ENCODE measurements at places on chromosomes 3 and 15.

- DNase-seq: no peak
Measured at GRCh38 chr3:16050641-16051467, 123.6 kb upstream of the GALNT15 start.

DNA sequence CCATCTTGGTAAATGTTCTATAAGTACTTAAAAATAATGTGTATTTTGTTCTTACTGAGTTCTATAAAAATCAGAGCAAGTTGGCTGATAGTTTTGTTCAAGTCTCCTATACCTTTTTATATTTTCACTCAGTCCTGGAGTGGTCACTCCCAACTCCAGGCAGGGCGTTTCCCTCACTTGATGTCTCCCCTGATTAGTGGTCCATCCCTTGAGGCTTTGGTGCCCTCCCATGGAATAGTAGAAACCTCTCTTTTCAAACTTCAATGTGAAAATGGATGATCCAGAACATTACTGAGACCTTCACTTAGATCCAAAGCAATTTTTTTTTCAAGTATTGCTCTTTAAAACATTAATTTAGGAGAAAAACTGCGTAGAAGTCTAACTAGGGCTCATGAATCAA is 25.0 kb upstream of the SCN10A start:
- no peak for DNase-seq

- no peak for DNase-seq
Measured at GRCh38 chr3:157075693-157076420, 84.1 kb downstream of the CCNL1 start.

GRCh38 chr3:172625404-172625803 is 85.5 kb downstream of the NCEH1 start:
- DNase-seq: no peak

- no peak for DNase-seq
Measured at GRCh38 chr3:171088964-171089754, 62.6 kb upstream of the SLC2A2 start.

GRCh38 chr15:84741121-84741520 is 7.3 kb upstream of the ZNF592 start:
- DNase-seq: no peak

- DNase-seq: no peak
Measured at GRCh38 chr3:170711786-170712185, 125.9 kb upstream of the SLC7A14 start.

GRCh38 chr3:124885466-124886167 is 1.5 kb downstream of the ITGB5 start:
- no peak for DNase-seq

- peak; percentile 33 for DNase-seq
Measured at GRCh38 chr15:99014803-99015697, 7.5 kb upstream of the PGPEP1L start.

- DNase-seq: no peak
Measured at GRCh38 chr3:47377186-47377585, 3.6 kb upstream of the PTPN23 start.

DNA sequence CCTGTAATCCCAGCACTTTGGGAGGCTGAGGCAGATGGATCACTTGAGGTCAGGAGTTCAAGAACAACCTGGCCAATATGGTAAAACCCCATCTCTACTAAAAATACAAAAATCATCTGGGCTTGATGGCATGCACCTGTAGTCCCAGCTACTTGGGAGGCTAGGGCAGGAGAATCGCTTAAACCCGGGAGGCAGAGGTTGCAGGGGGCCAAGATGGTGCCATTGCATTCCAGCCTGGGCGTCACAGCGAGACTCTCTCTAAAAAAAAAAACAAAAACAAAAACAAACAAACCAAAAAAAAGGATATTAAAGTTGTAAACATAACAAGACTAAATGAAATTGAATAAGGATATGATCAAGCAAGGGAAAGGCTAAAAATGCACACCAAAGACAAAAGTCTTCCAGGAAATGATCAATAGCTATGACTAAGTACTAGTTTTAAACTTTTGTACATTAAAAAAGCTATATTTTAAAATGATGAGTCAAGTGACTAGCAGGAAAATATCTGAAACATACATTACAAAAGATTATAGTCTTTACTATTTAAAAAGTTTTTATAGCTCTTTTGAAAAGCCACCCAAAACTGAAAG is 28.6 kb downstream of the KLHL6 start:
- DNase-seq: no peak

DNA sequence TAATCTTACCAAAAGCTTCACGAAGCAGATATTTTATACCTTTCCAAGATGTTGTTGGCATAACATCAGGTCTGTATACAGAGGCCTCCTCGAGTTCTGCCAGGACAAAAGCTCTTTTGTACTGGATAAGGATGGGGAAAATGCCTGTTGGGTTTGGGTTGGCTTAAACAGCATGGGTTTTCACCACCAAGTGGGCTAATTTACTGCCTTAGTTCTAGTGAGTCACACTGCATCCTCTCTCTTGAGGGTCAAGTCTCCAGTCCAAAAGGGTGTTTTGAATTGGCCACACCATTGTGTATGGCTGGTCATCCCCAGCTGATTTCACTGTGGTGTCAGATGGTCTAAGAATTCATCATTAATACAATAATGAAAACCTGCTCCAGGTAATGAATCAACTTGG is 26.1 kb upstream of the BHLHE40 start:
- no peak for DNase-seq

GRCh38 chr3:126533506-126533905 is 9.6 kb downstream of the CHST13 start:
- no peak for DNase-seq

DNA sequence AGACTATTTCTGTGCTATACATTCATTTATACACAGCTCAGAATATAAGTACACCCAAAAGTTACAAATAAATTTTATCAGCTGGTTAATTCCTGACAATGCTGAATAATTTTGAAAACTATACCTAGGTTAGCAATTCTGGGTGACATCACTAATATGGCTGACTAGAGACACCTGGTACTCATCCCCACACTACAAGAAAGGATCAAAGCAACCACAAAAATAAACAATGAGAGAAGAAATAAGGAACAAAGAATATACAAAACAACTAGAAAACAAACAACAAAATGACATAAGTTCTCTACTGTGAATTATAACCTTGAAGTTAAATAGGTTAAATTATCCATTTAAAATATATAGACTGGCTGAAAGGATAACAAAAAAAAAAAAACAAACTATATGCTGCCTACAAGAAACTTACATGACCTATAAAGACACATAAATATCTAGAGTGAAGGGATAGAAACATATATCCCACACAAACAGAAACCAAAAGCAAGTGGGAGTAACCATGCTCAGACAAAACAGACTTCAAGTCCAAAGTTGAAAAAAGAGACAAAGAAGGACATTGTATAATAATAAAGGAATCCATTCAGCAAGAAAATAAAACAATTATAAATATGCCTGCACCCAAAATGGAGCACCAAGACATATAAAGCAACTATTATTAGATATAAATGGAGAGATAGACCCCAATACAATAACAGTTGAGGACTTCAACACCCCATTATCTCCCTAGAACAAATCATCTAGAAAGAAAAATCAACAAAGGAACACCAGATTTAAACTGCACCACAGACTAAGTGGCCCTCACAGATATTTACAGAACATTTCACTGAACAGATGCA is 57.8 kb downstream of the IMPG2 start:
- DNase-seq: no peak

GRCh38 chr3:25265284-25265683 is 162.8 kb upstream of the RARB start:
- no peak for DNase-seq

DNA sequence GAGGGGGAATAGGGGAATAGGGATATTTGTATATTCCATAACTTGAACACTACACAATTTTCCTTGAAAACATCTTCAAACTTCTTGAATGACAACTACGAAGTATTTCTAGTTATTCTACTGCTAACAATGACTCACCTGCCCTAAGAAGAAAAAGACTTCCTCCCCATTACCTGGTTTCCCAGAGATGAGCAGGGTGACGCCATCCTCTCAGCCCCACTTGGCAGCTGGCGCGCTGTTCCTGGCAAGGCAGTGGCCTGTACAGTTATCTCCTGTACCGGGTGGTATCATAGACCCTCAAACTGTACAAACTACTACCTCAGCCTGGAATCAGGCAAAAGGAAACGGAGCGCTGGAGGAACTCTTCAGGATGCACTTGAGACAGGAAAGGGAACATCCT is 10.4 kb downstream of the WDR82 start:
- DNase-seq: no peak

DNA sequence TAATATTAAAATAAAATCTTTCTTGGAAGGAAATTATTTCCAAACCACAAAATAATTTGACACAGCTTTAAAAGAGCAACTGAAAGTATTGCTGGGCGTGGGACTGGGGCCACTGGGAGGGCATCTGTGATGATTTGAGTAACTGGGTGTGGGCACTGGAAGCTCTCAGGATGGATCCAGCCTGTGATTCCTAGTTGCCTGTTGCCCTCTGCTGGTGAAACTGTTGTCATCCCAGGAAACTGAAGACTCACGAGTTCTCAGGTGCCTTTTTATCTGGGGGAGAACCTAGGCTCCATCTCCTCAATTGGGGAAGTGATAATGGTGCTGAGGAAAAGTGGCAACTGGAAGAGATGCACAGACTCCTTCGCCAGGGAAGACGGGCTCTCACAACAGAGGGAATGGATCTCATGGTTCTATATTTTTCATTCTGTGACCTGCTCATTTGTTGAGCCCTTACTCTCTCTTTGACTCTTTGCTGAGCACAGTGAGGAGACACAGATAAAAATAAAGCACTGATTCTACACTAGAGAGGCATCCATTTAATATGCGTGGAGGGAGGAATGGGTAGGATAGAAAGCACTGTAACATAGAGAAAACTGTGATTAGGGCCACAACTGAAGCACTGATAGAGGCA is 61.6 kb downstream of the TPRG1 start:
- peak; percentile 45 for DNase-seq

DNA sequence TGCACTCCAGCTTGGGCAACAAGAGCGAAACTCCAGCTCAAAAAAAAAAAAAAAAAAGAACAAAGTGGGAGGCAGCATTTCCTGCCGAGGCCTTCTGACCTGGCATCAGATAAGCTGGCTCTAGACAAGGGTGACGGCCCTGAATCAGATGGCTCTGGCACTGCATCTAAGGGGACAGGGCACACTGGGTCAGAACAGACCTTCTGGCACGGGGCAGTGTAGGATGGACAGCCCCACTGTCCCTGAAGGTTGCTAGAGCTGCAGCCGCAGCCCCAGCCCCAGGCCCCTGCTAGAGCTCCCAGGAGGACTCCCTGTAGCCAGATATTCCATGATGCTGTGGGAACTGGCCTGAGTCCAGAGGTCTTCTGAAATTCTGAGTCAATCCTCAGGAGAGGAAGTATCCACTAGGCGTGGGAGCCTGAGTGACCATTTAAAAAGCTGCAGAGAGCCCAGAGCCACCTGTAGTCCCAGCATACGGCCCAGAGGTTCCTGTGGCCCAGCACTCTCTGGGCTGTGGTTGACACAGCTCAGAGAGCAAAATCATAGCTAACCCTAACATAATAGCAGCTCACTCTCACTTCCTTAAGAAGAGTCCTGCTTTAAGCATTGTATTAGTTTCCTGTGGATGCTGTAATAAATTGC is 69.2 kb upstream of the MFGE8 start:
- DNase-seq: no peak

GRCh38 chr15:39058351-39059131 is 493.9 kb upstream of the RASGRP1 start:
- no peak for DNase-seq

- DNase-seq: no peak
Measured at GRCh38 chr15:45780352-45780751, 145.5 kb downstream of the SQOR start.

GRCh38 chr3:171565481-171566058 is 105.4 kb upstream of the TNIK start:
- DNase-seq: no peak

GRCh38 chr3:80769683-80770082 is 991.8 kb downstream of the GBE1 start:
- DNase-seq: no peak

- no peak for DNase-seq
Measured at GRCh38 chr3:197454014-197454413, 101.8 kb downstream of the BDH1 start.

GRCh38 chr3:54445630-54446029 is 323.3 kb downstream of the CACNA2D3 start:
- DNase-seq: no peak

- DNase-seq: no peak
Measured at GRCh38 chr3:15708882-15709677, 88.7 kb downstream of the ANKRD28 start.

- no peak for DNase-seq
Measured at GRCh38 chr3:99131876-99132275, 230.4 kb upstream of the DCBLD2 start.

DNA sequence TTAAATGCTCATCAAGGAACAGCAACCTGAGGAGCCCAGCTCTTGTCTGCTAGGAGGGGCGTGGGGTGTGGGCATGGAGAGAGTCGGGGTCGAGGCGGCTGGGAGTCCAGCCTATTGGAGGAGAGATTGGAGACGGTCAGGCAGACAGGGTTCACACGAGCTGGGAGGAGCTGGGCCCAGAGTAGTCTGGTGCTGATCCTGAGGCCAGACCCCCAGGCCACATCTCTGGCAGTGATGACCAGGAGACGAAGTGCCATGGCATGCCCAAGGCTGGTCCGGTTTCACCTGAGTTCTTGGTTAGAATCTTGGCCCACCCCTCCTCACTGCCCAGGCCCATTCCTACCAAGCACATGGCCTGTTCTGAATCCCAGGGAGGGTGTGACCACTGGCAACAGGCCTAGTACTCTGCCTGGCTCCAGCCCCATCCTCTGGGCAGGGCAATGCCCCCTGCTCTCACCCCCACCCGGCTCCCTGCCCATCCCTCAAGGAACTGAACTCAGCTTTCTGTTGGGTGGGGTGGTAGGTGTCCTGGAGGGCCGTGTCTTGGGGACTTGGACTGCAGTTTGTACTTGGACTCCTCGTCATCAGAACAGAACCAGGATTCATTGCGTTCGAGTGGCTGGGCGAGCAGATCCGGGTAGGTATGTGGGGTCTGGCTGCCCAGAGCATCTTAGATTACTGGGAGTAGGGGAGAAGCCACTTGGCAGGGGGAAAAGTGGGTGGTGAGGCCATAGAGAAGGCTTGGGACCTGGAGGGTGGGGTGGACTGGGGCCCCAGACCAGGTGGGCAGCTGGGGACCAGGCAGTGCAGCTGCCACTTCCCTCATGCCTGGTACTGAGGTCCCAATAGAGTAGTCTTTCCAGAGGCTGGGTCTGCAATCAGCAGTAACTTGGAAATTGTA is 20.8 kb downstream of the SLC28A1 start:
- DNase-seq: no peak

DNA sequence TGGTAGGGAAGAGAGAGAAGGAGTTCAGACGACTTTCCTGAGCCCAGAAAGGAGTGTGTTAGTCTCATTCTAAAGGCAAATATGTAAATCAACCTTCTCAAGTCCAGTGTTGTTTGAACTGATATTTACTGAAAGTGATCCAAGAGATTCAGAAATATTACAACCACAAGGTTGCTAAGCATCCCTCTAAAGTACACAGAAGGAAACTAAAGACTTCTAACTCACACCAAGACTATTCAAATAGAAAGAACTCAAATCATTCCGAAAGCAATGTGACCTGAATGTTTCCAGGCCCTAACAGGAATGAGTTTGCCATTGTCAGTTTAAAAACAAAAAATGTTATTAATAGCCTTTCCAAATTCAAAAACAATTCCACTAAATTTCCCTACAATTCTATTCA is 56.9 kb upstream of the VGLL3 start:
- no peak for DNase-seq

Measured in NCI-H1930 (cell line).